ENCODE measurements at places on chromosomes 3 and 15. TPM values are rescaled to one million over a fixed set of nuclear protein-coding genes. Genes with fewer than 3 reads are reported as not detected.

Gene SAMMSON
- not detected for total RNA-seq

Gene ZCWPW2
- total RNA-seq: 0.37 TPM

Gene PIGZ
- total RNA-seq: 0.89 TPM

Gene NPAP1
- not detected for total RNA-seq

Gene TTLL13
- 0.06 TPM for total RNA-seq

Gene PGBD4
- total RNA-seq: 1.0 TPM

Gene PSTPIP1
- 0.19 TPM for total RNA-seq

Gene CLRN1
- total RNA-seq: not detected

Gene MORC1
- total RNA-seq: 0.04 TPM

Gene NANOGP8
- not detected for total RNA-seq

Gene CCNDBP1
- total RNA-seq: 70.5 TPM
